ENCODE measurements at places on chromosomes 5 and 9. TPM values are rescaled to one million over a fixed set of nuclear protein-coding genes. Genes with fewer than 3 reads are reported as not detected.

DNA sequence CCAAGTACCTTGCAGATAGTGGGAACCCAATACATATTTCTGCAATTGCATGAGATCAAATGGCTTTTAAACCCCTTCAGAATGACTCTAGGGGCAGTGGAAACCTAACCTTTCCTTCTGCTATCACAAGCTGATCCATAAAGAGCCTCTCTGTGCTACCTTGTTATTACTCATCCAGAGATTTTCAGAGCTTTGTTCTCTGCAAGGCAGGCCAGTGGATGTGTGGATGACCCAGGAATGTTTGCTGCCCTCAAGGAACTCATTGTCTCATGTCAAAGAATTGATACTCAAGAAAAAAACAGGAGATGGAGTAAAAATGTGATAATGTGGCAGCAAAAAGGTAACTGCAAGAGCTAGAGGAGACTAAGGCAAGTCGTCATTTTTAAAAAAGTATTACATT, 164.1 kb downstream of the HMHB1 start:
- DNase-seq = no peak

- no peak for DNase-seq
Observed at GRCh38 chr9:75108571-75108970, 20.3 kb downstream of the OSTF1 start.

GRCh38 chr5:1312993-1313833, 18.3 kb upstream of the TERT start:
- no peak for DNase-seq

- no peak for DNase-seq
Observed at GRCh38 chr5:135662683-135663082, 83.9 kb upstream of the CXCL14 start.

DNA sequence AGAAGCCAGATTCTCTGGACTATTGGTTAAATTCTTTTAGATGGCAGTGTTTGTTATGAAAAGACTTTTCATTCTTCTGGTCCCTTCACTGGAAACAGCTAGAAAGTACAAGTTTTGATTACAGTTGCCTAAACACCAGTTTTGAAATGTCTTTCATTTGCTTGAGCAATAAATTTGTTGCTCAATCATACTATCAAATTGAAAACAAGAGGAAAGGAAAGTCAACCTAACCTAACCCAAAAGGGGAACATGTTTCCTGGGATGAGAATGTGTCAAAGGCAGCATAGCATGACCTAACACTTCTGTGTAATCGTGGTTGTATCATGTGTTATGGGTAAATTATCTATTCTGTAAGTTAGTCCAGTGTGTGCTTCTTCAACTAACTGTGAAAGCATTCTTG, 213.2 kb downstream of the TMC1 start:
- peak; percentile 16 for DNase-seq

DNA sequence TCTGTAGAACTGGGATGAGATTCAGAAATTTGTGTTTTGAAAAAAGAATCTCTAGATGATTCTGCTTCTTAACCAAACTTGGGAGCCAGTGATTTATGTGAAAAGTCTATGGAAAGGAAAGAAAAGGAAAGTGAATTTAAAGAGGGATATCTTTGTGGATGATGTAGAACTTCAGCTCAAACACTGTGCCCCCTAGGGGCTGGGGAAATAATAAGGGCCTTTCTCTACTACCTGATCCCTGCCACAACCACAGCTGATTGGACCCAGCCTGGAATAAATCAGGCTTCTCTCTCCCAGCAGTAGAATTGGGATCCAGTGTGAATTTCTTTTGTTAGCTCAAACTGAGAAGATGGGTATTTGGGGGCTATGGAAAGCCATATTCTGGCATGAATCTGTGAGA, 155.0 kb downstream of the PRELID2 start:
- no peak for DNase-seq

DNA sequence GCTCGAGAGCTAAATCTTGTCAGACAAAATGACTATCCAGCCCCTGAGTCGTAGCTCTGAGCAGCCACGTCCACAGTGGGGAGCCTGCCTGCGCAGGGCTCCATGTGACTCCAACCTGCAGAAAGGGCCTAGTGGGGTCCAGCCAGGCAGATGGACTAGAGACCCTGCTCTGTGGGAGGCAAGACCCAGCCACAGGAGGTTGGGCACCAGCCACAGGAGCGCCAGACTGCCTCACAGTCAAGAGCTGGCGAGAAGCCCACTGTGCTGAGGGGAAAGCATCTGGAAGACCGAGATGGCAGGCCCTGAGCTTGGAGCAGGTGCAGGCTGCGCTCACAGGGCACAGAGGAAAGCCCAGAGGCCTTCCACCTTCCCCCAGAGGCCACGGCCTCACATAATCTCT, 61.4 kb downstream of the C5orf15 start:
- DNase-seq = no peak

Gene LCN15
- total RNA-seq = not detected

Gene ZNF483
- 2.5 TPM for total RNA-seq

- DNase-seq = no peak
Observed at GRCh38 chr5:158050421-158050820, 191.5 kb upstream of the CLINT1 start.

Gene OLFML2A
- total RNA-seq = 7.0 TPM

Gene ALDH7A1
- total RNA-seq = 28.2 TPM

Gene TSSK1B
- not detected for total RNA-seq
